ENCODE measurements at places on chromosomes 13 and 19.

- no peak for DNase-seq
Measured at GRCh38 chr19:29836409-29836825, 24.6 kb downstream of the CCNE1 start.

DNA sequence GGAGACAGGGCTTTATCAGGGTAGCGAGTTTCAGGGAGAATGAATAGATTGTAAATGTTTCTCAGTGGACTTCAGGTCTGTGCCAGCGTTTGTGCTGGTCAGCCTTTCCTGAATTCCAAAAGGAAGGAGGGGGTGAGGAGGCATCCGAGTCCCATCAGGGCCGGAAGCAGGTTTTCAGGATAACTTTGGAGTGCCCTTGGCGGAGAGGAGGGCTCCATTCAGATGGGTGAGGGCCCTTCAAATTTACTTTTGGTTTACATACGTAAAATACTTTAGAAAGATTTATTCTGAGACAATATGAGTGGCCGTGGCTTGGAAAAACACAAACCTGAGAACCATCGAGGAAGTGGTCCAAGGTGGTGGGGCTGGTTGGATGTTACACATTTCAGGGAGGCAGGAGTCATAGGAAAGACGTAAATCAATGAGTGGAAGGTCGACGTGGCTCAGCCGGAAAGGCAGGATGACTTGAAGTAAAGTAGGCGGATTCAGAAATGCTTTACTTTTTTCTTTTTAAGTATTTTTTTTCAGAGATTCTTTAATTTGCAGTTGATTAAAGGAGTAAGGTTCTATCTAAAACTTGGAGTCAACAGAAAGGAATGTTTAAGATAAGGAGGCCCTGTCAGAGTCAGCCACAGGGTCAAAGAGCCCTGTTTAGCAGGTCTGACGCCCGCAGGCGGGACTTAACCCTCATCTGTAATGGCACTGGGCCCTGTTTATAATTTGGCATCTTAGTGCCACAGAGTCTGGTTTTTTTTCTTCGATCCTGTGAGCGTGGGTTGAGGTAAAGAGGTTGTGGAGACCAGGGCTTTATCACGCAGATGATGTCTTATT is 32.8 kb downstream of the ATP11A start:
- peak; percentile 53 for DNase-seq

DNA sequence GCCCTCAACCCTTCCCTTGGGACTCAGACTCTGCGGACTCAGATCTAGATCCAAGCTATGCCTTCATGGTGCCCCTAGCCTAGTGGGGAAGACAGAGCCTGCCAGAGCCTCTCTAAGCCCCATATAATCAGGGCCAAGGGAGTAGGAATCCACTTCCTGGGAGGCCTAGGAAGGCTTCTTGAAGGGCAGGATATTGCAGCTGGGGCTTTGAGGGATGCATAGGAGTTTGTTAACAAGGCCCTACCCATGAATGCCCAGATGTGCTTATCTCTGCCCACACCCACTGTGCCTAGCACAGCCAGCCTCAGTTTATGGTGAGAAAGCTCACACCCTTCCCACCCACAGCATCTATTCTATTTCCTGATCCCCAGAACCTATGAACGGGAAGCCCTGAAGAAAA is 11.3 kb downstream of the APBA3 start:
- no peak for DNase-seq

DNA sequence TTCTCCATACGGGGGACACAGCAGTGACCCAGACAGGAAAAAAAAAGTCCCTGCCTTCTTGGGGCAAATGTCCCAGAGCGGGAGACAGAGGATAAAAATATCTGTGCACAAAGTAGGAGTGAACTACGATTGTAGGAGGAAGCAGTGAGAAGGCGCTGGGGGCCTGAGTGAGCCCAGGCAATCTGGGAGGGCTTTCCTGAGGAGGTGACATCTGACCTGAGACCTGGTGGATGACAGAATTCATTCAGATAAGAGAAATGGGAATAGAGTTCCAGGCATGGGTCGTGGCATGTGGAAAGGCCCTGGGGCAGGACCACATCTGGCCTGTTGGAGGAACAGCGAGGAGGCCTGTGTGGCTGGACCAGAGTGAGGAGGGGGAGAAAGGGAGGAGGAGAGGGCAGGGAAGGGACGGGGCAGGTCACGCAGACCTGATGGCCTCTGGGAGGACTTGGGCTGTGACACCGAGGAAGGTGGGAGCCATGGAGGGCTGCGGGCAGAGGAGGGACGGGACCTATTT is 50.2 kb upstream of the NFIC start:
- DNase-seq, result no peak

GRCh38 chr13:45016792-45017425 is 27.6 kb downstream of the GPALPP1 start:
- no peak for DNase-seq

- DNase-seq, result no peak
Measured at GRCh38 chr19:18710186-18710585, 26.7 kb downstream of the CRTC1 start.

DNA sequence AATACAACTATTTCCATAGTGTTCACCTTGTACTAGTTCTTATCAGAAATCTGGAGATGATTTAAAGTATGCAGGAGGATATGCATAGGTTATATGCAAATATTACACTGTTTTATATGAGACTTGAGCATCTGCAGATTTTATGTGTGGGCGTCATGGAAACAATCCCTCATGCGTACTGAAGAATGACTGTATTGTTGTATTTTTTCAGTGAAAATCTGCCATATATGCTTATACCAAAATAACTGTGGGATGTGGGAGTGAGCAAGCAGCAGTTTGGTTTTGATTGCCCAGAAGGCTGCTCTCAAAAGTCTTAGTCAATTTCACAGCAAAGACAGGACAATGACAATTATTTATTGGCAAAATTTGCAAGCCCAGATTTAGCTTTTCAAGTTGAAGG is 238.8 kb upstream of the PCDH20 start:
- no peak for DNase-seq

DNA sequence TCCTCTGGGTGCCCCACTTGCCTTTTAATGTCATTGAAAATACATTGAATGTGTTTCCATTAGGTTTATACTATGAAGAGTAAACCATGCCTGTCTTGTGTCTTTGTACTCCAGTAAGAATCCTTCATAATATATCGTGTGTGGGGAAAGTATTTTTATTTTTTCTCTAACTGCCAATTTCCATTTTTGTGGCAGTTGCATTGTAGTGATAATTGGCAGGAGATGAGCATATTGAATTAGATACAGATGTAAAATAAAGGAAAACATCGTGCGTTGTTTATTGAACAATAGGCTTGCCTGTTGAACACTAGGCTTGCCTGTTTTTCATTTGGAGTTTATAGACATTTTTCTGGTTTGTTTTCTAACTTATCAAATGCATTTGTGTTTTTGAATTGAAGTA is 218.8 kb downstream of the NBEA start:
- DNase-seq, result no peak

GRCh38 chr13:47480951-47481350 is 520.1 kb downstream of the SUCLA2 start:
- DNase-seq, result peak; percentile 51

GRCh38 chr19:41189425-41190065 is 3.5 kb upstream of the CYP2S1 start:
- no peak for DNase-seq

DNA sequence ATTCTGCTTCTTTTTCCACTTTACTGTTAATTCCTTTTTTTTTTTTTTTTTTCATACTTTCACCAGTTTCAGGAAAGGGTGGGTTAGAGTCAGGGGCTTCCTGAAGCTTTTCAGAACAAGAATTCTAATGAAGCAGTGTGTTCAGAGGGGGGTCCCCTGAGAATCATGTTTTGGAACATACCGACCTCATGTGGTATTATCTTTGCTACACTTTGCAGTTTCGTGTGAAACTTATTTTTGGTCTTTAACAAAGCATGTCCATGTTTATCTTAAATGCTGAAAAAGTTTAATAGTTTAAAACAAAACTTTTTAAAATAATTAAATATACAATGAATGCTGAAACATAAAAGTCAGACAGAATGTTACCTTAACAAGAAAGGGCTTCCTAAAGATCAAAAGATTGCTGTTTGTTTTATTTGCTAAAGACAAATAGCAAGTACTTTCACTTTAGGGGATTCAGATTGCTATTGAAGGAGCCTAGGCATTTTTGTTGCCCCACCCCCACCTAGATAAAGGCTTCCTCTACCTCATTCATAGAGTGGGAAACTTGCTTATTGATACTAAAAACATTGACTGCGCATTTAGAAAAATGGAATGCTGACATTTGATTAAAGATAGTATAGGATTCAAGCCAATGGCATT is 21.1 kb upstream of the POMP start:
- DNase-seq, result no peak

GRCh38 chr13:80133631-80134261 is 207.2 kb downstream of the SPRY2 start:
- no peak for DNase-seq

DNA sequence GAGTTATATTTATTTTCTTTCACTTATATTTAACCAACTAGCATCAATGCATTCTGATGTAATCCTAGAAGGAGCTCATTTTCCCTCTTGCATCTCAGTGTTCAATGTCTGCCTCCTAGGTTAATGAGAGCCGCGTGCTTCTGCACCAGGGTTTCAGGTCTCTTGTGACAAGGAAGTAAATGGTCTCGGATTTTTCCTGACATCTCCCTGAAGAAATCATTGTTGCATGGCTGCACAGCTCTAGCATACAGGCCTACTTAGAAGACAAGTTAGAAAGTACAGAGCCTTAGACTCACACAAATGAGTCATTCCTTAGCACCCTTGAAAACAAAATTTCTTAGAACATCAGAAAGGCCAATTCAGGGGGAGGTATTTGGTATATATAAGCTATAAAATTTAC is 57.2 kb upstream of the KLF12 start:
- DNase-seq, result peak; percentile 21

DNA sequence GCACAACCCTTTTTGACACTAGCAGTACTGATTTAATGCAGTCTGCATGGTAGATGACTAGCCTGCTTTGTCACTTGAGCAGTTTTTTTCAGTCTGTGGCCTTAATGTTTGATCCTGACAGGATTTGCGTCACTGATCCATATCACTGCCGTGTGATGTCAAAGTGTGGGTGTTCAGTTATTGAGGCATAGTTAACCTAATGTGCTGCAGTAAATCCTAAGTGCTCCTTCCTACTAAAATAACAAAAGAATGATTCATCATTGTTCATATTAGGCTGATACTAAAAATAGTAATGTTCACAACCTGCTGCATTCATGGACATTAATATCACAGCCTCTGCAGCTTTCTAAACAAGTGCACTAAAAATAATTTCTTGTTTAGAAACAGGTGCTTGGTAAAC is 121.9 kb upstream of the MLNR start:
- peak; percentile 77 for DNase-seq

DNA sequence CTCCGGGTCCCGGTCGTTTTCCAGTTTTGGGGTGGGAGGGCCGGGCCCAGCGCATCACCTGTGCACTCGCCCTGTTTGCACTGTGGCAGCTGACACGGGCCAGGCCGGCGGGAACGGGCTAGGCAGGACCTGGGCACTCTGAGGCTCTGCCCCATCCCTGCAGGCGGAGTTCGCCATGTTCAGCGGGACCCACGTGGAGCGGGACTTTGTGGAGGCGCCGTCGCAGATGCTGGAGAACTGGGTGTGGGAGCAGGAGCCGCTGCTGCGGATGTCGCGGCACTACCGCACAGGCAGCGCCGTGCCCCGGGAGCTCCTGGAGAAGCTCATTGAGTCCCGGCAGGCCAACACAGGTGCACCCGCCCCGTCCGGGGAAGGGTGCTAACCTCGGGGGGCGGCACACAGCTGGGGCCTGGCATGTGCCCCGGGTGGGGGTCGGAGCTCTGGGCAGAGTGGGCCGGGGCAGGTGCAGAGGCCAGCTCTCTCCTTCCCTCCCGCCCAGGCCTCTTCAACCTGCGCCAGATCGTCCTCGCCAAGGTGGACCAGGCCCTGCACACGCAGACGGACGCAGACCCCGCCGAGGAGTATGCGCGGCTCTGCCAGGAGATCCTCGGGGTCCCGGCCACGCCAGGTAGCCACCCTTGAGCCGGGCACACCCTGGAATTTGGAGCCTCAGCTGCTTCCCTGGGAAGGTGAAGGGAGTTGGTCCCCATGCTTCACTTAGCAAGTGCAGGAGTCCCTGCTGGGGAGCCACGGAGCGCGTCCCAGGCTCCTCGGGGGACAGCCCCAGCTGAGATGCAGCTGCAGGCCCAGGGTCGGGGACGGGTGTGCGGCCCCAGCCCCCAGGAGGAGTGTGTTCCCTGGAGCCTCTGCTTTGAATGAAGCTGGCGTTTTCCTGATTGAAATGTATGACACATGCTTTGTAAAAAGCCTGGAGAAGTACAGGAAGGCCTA is 9.3 kb upstream of the ZNF554 start:
- DNase-seq, result no peak

- DNase-seq, result no peak
Measured at GRCh38 chr13:20258208-20258962, 26.3 kb upstream of the GJB6 start.

GRCh38 chr19:23867895-23868294 is 46.8 kb upstream of the ZNF726 start:
- DNase-seq, result no peak

DNA sequence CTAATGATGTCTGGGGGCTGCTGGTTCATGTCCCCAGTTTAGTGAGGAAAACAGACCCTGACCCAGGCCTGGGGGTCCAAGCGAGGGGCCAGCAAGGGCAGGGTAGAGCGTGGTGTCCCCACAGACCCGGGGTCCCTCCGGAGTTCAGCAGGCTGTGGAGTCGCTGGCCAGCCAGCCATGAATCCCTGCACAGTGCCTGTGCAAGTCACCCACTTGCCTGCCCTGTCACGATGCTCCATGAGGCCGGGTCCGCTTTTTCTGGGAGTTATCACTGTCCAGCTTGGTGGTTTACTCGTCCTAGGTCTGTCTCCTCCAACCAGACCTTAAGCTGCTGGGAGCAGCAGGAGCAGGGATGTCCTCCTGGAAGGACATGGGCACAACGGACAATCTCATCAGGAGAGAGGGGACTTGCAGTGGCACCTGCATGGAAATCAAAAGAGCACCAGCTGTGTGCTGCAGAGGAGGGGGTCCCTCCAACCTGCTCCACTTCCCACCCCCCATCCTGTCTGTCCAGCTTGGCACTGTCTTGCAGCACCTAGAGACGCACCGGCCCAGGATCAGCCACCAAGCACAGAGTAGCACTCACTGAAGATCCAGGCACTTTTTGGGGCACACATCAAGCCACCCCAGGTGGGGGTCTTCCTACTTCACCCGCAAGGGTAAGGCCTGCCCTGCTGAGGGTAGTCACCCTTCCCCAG is 121.8 kb downstream of the URI1 start:
- no peak for DNase-seq

- DNase-seq, result no peak
Measured at GRCh38 chr13:104625201-104625600, 1559.0 kb upstream of the SLC10A2 start.

DNA sequence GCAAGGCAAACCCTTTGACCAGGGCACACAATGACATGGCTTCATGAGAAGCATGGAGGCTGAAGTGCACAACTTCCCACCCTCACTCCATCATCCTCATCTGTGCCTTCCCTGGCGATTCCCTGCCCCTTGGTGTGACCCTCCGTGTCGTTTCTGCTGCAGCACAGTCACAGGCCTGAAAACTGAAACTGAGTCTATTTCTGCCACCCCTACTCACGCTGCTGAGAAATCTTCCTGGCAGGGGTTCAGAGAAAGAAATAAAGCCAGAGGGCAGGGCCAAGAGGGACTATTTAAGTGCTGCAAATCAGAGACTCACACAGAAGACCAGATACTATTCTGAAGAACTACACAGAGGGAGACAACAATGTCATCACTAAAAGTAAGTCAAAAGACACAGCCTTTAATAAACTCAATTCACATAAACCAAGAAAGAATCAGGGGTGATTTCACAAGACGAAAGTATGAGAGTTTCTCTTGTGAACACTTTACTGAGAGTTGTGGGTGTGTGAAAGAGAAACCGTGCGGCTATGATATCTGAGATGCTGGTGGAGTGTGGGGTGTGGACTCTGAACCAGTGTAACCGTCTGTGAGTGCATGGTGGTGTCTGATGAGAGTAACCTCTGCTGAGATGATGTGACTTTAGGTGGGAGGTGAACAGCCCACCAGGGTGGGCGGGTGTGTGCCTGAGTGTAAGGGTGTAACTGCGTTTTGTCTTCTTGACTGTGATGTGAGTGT is 23.5 kb downstream of the LGALS16 start:
- DNase-seq, result no peak
